ENCODE measurements at places on chromosomes 7 and 10.

- no peak for DNase-seq
These were observed 26.6 kb downstream of the POLR3A start for GRCh38 chr10:78002541-78003288.

GRCh38 chr10:27723436-27723835 lies 22.2 kb downstream of the MKX start:
- no peak for DNase-seq

GRCh38 chr7:91720260-91720937 lies 160.1 kb downstream of the MTERF1 start:
- peak; percentile 41 for DNase-seq

DNA sequence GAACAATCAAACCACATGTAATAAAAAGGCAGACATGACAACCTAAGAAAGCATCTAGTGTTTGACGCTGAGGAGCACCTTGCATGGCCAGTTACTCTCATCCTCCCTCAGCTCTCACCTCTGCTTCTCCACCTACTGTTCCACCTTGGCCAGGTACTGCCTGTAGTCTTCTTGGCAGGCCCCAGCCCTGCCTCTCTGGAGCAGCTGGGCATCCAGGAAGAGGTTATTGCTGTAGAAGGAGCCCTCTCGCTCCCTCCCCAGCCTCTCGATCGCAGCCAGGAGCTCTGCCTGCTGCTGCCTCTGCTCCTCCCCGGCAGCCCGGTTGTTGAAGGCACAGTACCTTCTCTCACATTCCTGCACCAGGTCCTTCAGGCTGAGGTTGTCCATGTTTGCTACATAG lies 9.7 kb downstream of the GIMAP5 start:
- DNase-seq = no peak

GRCh38 chr7:111380945-111381344 lies 181.3 kb downstream of the IMMP2L start:
- no peak for DNase-seq

DNA sequence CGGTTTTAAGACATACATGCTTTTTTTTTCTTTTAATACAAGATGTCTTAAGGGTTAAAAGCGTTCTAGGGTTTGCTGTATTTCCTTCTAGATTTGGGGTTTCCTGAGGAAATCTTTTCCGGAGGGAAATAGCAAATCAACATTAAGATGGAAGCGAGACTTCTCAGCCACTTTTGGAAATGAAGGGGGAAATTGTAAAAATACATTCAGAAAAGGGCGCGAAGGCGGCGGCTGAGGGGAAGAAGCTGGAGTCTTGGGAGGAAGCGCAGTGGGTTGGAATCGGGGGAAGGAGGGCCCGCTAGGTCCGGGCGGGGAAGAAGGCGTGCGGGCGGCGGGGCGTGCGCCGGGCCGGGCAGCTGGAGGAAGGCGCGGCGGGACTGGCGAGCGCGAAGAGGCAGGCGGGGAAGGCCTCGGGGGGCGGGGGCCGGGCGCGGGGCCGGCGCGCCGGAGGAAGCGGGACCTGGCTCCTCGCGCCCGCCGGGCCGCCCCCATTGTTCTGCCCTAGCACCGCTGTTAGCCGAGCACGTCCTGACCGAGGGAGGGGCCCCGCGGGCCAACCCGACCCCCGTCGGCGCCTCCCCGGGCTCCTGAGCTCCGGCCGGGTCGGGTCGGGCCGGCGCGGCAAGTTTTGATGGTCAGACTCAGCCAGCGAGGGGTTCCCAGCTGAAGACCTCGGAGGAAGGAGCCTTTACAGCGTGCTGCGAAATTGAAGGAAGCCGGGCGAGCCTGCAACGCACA lies 1.5 kb upstream of the SKIDA1 start:
- peak; percentile 71 for DNase-seq

- peak; percentile 53 for DNase-seq
These were observed 3.3 kb downstream of the PLXDC2 start for GRCh38 chr10:19819419-19820033.

DNA sequence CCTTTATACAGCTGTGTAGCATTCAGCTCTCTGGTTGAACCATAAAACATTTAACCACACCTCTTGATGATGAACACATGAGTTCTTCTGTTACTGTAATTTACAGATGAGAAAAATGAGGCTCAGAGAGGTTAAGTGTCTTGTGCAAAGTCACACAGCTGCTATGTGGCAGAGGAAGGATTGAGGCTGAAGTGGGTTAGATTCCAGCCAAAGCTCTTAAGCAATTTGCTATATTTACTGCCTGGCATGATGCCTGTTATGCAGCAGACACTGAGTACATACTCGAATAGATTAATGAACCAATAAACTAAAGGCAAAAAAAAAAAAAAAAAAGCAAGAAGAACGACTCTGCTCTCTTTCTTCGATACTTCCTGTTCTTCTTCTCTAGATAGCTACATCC lies 35.7 kb downstream of the GFRA1 start:
- DNase-seq = peak; percentile 55

- no peak for DNase-seq
These were observed 201.7 kb downstream of the RAMP3 start for GRCh38 chr7:45359250-45359649.

DNA sequence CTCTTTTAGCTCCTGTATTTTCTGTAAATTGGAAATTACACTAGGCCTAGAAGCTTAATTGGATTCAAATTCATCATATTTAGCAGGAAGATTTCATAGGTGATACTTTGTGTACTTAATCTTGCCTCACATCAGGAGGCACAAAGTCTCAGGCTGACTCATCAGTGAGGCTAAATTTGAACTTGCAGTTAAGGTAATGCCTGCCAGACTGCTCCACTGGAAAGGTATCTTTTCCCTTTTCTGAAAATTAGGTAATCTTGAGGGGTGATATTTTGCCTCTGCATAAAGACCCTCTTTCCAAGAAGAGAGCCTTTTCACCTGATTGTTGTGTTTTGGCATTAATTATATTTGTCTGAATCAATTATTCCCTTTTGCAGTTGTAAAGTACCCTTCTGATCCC lies 14.6 kb downstream of the PPIA start:
- peak; percentile 36 for DNase-seq

DNA sequence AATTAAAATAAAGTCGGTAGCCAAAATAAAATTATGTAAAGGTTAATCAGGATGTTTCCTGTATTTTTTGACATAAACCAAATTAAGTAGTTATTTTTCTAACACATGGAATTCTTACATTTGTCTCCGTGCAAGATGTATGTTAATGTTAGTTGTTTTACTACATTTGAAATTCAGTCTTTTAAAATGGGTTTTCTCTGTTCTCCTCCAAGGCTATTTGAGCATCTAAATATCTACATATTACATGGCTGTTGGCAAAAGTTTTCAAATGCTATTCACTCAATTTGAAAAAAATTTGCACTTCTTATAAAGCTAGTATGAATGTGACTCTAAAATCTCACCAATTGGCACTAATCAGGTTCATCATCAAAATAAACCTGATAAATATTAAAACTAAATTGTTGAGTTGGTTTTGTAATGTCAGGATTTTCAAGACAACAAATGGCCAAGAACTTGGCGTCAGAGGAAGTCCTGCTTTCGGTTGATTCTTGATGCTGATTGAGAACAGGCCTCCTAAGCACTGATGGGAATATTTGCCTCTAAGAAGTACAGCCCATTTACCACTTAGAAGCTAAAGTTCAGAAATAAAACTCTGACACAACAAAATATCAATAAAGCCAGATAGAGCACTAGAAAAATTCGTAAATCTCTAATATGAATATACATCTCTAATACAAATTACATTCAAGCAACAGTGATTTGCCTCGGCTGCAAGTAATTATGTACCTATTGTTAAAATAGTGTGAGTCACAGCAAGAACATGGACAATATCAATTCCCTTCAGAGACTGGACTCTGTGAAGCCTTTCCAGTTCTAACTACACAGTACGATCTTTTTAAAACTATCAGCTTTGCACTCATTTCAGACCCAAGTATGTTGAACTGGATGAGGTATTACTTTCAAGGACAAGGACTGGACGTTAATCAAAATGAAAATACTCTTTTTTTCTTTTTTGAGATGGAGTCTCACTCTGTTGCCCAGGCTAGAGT lies 733.1 kb upstream of the C7orf33 start:
- no peak for DNase-seq

- DNase-seq = no peak
These were observed 112.6 kb downstream of the AOAH start for GRCh38 chr7:36611703-36612102.

GRCh38 chr7:22325671-22326070 lies 31.3 kb downstream of the RAPGEF5 start:
- DNase-seq = no peak

- peak; percentile 68 for DNase-seq
These were observed 96.4 kb upstream of the ZMIZ1 start for GRCh38 chr10:78972160-78972946.

DNA sequence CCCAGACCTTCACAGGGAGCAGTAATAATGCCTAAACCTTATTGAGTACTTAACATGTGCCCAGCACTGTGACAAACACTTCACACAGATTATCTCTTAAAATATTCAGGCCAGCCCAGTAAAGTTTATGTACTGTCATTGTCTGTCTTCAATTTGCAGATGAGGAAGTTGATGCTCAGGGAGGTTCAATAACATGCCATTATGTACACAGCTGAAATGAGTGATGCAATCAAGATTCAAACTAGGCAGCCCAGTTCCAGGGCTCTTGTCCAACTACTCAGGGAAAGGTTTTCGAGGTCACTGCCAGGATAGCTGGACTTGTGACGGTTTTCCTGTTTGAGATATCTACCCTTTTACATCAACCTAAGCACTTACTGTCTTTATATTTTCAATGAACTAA lies 56.1 kb downstream of the AUTS2 start:
- no peak for DNase-seq

- DNase-seq = peak; percentile 3
These were observed 120.0 kb downstream of the MALRD1 start for GRCh38 chr10:19168584-19168983.

DNA sequence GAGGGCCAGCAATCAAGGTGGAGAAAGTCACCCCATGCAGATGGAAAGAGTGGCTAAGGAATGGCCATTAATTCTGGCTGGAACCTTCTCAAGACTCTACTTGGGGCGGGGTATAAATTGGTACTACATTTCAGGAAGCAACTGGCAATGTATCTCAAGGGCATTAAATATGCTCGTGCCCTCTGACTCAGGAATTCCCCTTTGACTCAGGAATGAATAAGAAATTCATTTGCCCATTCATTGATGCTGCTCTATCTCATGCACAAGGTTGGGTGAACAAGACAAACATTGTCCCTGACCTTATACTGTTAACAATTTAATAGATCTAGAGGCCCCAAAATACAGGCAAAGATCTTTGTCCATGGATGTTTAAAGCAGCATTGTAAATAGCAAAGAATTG lies 188.1 kb downstream of the MYOF start:
- DNase-seq = no peak

DNA sequence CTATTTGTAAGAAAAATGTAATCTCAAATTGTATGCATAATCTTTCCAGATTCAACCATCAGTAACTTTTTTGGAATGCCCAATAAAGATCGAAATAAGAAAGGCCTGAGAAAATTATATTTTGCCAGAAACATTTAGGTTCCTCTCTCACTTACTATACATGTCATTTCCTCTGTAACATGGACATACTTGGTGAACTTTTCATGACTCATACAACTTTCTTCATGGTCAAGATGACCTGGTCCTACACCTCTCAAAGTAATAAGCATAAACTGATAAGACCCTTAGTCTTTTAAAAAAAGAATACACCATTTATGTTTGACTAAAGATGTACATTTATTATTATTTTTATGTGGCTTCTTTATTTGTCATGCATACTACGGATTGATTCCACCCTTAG lies 125.3 kb downstream of the REEP3 start:
- no peak for DNase-seq

DNA sequence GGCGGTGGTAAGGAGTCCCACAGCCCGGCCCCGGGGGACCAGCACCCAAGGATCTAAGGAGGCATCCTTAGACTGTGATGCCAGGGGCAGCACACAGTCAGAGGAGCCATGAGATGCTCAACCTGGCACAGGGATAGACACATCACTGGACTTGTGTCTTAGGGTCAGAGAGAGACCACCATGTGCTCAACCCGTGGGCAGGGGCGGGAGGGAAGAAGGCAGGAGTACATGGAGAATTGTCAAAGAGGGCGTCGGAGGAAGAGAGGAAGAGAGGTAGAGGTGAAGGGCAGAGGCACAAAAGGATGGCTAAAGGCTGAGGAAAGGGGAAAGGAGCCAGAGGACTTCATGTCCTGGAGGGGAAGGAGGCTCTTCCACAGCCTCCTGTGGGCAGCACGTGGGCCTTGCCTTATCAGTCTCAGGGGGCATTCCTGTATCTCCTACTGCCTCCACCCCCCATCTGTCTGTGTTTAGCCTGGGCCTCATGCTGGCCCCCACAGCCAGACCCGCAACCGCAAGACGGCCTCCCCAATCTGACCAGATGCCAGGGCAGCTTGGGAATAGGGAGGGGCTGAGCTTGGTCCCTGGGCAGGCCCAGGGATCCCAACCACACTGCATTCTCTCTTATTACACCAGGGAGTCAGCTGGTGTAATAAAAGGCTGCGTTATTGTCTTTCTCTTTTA lies 2.2 kb downstream of the ADCY1 start:
- no peak for DNase-seq

- no peak for DNase-seq
These were observed 2.5 kb downstream of the TAS2R5 start for GRCh38 chr7:141792526-141792925.

Measured in iris pigment epithelial cell (primary cell).